ENCODE measurements at places on chromosomes 6 and 20.

DNA sequence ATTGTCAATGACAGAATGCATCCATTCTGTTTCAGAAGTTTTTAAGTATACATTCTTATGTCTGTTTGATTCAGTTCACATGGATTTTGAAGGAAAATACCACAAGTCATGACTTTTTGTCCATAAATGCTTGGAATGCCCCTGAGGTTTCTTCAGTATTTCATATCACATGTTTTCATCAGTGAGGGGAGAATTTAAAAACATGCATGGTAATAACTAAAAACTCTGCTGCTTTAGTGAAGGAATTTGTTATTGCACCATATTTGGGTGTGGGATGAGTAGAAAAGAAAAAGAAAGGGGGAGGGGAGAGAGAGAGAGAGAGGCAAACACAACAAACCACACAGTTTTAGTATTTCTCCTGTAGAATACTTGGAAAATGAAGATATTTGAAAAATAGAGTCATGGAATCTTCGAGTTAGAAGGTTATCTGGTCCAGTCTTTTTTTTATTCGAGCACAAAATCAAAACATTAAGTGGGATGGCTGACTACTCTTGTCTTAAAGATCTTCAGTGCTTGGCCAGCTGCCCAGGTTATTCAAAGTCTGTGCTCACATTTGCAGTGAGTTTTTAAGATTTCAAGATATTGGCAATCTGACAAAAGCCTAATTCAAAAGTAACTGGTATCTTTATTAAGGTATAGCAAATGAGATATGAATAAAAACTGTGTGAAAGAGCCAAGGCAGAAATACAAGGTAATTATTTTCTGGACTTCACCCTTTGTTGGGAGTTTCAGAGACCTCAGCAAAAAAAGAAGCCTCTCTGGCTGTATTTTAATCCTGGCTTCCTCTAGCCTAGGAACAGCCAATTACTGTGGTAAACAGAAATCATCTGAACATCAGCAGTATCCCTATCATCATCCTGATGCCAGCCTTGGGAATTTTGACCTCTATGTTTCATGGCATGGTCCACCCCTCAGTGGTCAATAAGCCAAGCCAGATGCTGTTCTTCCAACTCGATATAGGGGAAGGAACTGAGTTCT lies 687.9 kb upstream of the CITED2 start:
- DNase-seq = no peak

- no peak for DNase-seq
Observed at GRCh38 chr6:51814418-51814817, 273.0 kb downstream of the PKHD1 start.

GRCh38 chr20:40706977-40707582 lies 18.0 kb upstream of the MAFB start:
- no peak for DNase-seq

DNA sequence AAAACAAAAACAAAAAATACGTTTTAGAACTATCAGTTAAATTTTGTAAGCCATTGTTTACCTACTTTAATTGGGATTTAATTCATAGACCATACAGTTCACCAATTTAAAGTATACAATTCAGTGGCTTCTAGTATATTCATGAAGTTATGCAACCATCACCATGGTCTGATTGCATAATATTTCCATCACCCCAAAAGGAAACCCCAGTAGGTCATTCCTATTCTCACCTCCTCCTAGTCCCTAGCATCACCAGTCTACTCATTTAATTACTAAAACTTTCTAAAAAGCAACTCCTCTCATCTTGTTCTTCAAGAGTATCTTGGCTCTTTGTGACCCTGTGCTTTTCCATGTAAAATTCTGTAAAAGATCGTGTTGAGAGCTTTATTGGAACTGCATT lies 60.2 kb downstream of the ASXL1 start:
- no peak for DNase-seq

DNA sequence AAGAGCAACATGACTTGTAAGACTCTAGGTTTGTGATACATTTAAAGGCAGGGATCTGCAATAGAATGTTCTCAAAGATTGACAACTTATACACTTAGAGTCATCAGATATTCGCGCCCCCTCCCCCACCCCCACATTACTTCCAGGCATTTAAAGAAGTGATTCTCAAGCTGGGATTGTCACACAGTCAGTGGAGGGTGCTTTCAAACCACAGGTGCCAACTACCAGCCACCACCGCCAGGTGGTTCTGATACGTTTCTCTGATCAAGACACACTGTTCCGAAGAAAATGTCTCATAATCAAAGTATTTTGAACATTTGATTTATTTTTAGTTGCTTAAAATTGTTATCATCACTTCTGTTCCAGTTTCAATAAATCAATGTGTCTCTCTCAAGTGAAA lies 357.5 kb downstream of the ESR1 start:
- no peak for DNase-seq

- no peak for DNase-seq
Observed at GRCh38 chr6:54194067-54194466, 82.8 kb downstream of the MLIP start.

GRCh38 chr6:73058736-73059135 lies 166.6 kb downstream of the KHDC1L start:
- no peak for DNase-seq

DNA sequence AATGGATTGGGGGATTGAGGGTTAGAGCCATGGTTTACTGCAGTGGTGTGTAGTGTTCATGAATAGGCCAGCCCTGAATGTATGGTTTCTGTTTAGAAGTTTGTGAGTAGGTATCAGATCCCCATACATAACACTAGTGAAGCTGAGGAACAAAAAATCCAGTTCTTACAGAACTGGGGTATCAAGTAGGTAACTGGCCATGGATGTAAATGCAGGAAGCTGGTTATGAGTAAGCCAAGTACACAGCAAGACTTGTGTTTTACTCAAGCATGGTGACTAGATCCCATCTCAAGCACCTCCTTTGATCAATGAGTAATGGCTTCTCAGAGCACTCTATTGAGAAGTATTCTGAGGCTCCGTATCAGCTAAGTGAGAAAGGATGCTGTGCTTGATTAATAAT lies 613.7 kb upstream of the FLRT3 start:
- no peak for DNase-seq

GRCh38 chr6:28353981-28354676 lies 4.4 kb downstream of the ZKSCAN3 start:
- peak; percentile 78 for DNase-seq

Measured in HL-60 (cell line).